ENCODE measurements at places on chromosomes 6 and 20. TPM values are rescaled to one million over a fixed set of nuclear protein-coding genes. Genes with fewer than 3 reads are reported as not detected.

The CD93 gene
- total RNA-seq, result 0.11 TPM

The PAQR8 gene
- total RNA-seq, result 12.9 TPM

The TASP1 gene
- total RNA-seq, result 8.7 TPM

The RAET1E gene
- total RNA-seq, result not detected

The FOXQ1 gene
- total RNA-seq, result not detected

The SNHG17 gene
- 159 TPM for total RNA-seq

The CPNE5 gene
- 0.69 TPM for total RNA-seq

The PGC gene
- not detected for total RNA-seq

The NR2E1 gene
- total RNA-seq, result not detected

DNA sequence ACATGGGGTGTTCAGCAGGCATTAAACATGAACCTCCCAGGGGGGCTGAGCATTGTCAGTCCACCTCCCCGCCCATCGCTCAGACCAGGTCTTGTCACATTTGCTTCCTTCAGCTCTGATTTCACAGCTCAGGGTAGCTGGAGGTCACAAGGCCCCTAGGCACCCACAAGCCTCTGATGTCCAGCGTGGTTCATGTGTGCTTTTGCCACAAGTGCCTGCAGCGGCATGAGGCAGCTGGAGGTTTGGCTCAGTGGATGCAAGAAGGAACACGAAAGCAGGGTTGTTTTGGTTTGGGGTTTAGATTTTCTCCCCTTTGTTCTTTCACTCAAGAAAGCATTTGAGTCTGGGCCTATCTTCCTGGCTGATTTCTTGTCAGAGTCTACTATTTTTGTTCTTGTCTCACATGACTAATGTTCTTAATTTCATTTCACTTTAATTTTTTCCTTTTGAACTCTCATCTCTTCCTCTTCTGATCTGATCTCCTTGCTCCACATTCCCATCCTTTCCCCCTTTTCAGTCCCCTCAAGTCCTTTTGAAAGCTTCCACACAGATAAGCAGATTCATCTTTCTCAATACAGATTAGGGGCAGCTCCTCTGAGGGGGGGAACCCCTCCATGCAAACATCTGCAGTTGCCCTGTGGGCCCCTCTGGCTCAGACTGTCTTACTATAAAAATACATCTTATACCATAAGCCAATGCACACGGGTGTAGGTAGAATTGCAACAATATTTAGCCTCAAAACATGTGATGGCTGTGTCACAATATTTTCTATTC lies 68.1 kb upstream of the CEP85L start:
- no peaks in the 10 kb centered on the region for H3K27me3 ChIP-seq
- peak overlapping the region; percentile 41 for H3K4me3 ChIP-seq
- H3K4me1 ChIP-seq, result peaks cover 73% of the 10 kb centered on the region
- peak overlapping the region; percentile 96 for H3K27ac ChIP-seq
- peak; percentile 75 for DNase-seq

GRCh38 chr6:111468329-111469012 lies 14.5 kb downstream of the REV3L start:
- no peaks in the 10 kb centered on the region for H3K27me3 ChIP-seq
- DNase-seq, result peak; percentile 50
- peaks cover 45% of the 10 kb centered on the region for H3K4me1 ChIP-seq
- H3K36me3 ChIP-seq, result peaks cover 8% of the 10 kb centered on the region
- no peak overlapping the region for H3K4me3 ChIP-seq

- peak overlapping the region; percentile 22 for H3K27ac ChIP-seq
- peaks cover 83% of the 10 kb centered on the region for H3K4me1 ChIP-seq
- no peaks in the 10 kb centered on the region for H3K27me3 ChIP-seq
Observed at GRCh38 chr6:15303162-15303919, 57.5 kb downstream of the JARID2 start.

GRCh38 chr20:48012401-48012974 lies 227.2 kb upstream of the SULF2 start:
- no peak for DNase-seq
- H3K27ac ChIP-seq, result no peak overlapping the region
- H3K4me1 ChIP-seq, result no peaks in the 10 kb centered on the region
- H3K4me3 ChIP-seq, result no peak overlapping the region

DNA sequence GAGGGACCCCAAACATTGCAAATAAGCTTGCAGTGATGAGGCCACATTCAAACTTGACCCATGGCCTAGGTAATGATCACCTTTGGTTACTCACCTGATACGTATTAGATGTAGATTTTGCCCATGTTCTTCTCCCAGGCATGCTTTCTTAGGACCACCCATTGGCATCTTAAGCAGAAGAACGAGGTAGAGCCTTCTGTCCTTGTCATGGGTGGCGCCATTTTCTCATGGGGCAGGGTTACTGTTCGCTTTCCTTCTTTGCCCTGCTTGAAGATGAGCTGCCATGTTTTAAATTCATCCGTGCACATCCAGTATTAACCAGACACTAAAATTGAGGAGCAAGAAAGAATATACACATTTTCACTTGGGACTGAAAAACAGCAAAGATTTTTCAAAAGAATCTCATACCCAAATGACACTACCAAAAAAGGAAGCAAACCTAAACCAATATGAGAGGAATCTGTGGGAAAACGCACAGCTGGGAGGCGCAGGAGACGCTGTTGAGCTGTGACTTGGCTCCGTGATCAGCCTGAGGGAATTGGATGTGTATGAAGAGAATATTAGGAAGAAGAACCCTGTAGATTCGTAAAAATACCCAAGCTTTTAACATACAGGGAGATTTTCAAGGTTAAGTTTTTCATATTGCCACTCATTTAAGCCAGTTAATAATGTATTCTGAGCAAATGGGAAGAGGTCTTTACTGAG lies 36.6 kb downstream of the GMPR start:
- H3K4me3 ChIP-seq, result no peak overlapping the region
- H3K27me3 ChIP-seq, result no peaks in the 10 kb centered on the region
- H3K36me3 ChIP-seq, result no peaks in the 10 kb centered on the region
- H3K4me1 ChIP-seq, result peaks cover 8% of the 10 kb centered on the region

DNA sequence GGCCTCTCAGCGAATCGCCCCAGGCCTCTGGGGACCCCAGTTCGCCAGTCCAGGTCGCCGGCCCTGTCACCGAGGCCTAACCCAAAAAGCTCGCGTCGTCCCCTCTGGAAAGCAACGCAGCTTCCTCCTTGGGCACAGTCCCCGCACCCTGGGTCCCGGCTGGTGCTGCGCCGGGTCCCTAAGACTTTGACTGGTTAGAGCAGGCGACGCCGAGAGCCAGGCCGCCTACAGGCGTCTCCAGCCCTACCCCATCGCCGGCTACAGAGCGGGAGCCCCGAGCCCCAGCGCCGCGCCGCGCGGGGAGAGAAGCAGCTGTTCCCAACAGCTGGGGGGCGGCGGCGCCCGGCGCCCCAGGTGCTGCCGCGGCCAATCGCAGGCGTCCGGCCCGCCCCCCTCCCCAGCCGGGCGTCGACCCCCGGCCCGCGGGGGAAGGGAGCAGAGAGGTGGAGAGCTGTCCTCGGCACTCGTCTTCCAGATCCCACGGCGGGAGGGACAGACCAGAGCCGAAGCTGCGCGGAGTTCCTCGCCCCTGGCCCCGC lies 540 bp upstream of the RBM24 start:
- H3K27ac ChIP-seq, result no peak overlapping the region
- DNase-seq, result peak; percentile 9
- peaks cover 8% of the 10 kb centered on the region for H3K4me1 ChIP-seq
- no peaks in the 10 kb centered on the region for H3K36me3 ChIP-seq

DNA sequence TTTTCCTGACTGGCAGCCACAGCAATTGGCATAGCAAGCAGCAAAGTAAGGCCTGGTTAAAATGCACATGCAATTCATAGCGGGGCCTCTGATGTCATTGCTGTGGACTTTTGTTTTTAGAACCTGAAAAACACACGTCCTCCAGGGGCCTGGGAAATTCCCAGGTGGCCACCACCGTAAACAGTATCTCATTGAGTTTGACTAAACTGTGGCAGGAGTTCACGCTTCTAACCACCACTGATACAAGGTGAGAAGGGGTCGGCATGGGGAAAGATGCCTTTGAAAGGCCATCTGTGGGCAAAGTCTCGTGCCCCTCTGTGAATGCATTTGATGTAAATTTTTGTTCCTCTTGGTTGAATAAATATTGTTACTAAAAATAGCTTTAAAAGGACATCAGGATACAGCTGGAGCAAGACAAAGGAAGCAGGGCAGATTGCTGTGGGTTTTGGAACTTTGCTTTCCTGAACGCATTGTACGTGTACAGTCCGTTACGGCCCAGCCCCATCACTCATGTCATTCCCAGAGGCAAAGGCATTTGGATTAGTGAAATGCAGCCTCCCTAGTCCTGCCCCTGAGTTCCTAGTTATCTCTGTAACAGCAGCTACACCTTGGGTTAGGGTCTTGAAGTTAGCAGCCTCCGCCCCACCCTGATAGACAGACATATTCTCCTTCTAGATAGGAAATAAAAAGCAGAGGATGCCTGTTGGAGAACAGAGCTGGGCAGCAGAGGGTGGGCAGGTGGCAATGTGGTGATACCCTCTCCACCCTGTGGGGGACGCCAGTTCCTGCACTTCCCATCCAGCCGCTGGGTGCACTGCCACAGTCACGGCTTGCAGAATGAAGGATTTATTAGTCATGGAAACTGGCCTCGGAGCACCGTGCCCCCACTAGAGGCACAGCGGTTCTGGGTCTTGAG lies 80.3 kb downstream of the ZDHHC14 start:
- peak overlapping the region; percentile 2 for H3K4me3 ChIP-seq
- peaks cover 59% of the 10 kb centered on the region for H3K4me1 ChIP-seq
- DNase-seq, result peak; percentile 94
- peak overlapping the region; percentile 92 for H3K27ac ChIP-seq
- peaks cover 2% of the 10 kb centered on the region for H3K27me3 ChIP-seq
- H3K36me3 ChIP-seq, result peaks cover 2% of the 10 kb centered on the region

- no peak overlapping the region for H3K27ac ChIP-seq
- no peaks in the 10 kb centered on the region for H3K4me1 ChIP-seq
- peaks cover 5% of the 10 kb centered on the region for H3K27me3 ChIP-seq
- H3K36me3 ChIP-seq, result no peaks in the 10 kb centered on the region
Observed at GRCh38 chr6:168188369-168189199, 109.6 kb upstream of the FRMD1 start.

DNA sequence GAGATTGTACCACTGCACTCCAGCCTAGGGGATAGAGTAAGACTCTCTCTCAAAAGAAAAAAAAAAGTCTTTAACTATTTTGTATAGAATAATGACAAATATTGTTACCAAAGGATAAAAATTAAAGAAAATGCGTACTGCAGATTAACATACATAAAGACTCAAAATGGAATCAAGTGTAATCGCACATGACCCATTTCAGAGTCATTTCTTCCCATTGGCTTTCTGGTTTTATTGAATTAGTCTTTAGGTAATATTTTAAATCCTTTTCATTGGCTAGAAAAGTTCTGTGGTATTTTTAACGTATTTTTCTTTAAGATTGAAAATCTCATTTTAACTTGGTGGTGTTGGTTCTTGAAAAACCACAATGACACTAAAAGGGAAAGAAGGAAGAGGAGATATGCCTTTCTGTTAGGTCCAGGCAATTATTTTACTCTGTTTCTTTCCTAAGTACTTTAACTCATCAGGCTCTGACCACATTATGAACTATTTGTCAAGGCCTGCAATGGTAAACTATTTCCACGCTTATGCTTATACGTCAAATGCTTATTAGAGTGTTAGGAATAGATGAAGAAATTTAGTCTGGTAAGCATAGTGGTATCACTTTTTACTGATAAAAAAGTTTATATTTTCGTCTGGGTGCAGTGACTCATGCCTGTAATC lies 52.3 kb downstream of the PLEKHG1 start:
- no peak overlapping the region for H3K27ac ChIP-seq
- H3K36me3 ChIP-seq, result no peaks in the 10 kb centered on the region
- no peak for DNase-seq
- H3K27me3 ChIP-seq, result no peaks in the 10 kb centered on the region
- H3K4me3 ChIP-seq, result no peak overlapping the region
- no peaks in the 10 kb centered on the region for H3K4me1 ChIP-seq

DNA sequence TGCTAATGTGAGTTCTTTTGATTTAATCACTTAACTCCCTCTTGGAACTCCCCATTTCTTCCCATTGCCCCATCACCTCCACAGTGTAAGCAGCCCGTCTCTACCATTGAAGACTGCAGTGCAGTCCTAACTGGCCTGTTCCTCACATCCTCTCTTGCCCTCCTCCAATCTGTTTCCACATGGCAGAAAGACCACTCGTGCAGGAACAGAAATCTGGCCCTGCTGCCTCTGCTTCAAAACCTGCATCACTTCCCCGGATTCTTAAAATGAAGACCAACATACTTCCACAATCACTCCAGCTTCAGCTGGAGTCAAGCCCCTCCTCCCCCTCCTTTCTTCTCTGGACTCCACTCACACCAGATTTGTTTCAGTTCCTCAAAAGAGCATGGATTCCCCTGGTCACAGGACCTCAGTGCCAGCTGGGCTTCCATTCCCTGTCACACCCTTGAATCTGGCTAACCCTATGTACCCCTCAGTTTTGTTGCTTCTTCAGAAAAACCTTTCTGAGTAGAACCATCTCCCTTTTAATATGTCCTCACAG lies 802.3 kb downstream of the MAFB start:
- H3K4me1 ChIP-seq, result no peaks in the 10 kb centered on the region
- DNase-seq, result no peak
- peaks cover 2% of the 10 kb centered on the region for H3K27me3 ChIP-seq
- H3K27ac ChIP-seq, result no peak overlapping the region

DNA sequence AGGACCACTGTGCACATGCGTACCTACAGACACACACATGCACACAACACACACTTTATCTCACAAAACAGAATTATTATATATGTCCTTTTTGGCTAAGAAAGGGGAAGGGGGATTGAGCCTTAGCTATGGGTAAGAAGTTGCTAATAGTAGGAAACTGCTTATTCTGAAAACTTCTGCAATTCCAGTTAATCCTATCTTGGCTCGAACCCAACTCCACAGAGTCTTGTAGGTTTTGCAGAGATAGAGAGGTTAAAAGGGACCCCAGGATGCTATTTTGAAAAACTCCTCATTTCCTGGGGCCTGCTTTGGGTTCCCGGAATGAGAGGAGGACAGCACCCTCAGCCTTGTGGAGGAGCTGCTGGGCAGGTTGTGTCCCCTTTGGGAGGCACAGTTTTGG lies 233.8 kb downstream of the CLIC5 start:
- H3K27ac ChIP-seq, result no peak overlapping the region
- no peak for DNase-seq

DNA sequence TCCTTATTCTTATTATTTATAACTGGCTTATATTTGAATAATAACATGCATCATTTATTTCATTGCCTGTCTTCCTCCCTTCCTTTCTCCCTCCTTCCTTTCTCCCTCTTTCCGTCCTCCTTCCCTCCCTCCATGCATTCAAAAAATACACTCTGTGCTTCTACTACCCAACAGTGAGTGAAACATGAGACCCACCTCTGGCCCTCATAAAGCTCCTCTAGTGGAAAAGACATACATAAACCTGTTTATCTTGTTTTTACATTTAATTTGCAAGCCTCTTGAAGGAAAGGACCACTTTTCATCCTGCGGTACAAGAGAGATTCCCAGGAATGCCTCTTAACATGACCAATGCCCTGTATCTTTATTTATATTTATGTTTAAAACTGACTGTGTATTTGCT lies 21.8 kb upstream of the ISM1 start:
- no peak overlapping the region for H3K27ac ChIP-seq
- peaks cover 5% of the 10 kb centered on the region for H3K4me1 ChIP-seq
- H3K4me3 ChIP-seq, result no peak overlapping the region
- H3K36me3 ChIP-seq, result no peaks in the 10 kb centered on the region
